ENCODE measurements at places on chromosomes 2 and 18.

- no peak for DNase-seq
Measured at GRCh38 chr18:45245091-45245511, 370.2 kb upstream of the SLC14A2 start.

GRCh38 chr2:14952400-14952963 lies 320.0 kb downstream of the LRATD1 start:
- no peak for DNase-seq

DNA sequence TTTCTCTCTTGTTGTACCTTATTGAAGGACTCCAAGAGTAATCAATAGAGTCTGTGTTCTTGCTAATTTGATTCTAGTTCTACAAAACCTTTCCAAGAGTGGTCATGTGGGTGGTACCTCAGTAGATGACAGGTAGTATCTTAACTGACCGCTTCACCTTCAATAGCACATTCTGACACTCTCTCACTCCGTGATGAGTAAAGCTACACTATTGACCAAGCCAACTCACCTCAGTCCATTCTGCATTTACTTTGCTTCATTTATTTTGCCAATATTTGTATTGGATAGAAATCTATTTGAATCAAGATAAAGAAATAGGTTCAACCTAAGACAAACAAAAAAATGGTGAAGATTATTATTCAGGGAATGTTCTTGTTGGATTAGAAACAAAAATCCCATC lies 1869.6 kb upstream of the CELF4 start:
- DNase-seq: no peak

GRCh38 chr2:17148407-17149145 lies 369.7 kb downstream of the RAD51AP2 start:
- DNase-seq: peak; percentile 3

DNA sequence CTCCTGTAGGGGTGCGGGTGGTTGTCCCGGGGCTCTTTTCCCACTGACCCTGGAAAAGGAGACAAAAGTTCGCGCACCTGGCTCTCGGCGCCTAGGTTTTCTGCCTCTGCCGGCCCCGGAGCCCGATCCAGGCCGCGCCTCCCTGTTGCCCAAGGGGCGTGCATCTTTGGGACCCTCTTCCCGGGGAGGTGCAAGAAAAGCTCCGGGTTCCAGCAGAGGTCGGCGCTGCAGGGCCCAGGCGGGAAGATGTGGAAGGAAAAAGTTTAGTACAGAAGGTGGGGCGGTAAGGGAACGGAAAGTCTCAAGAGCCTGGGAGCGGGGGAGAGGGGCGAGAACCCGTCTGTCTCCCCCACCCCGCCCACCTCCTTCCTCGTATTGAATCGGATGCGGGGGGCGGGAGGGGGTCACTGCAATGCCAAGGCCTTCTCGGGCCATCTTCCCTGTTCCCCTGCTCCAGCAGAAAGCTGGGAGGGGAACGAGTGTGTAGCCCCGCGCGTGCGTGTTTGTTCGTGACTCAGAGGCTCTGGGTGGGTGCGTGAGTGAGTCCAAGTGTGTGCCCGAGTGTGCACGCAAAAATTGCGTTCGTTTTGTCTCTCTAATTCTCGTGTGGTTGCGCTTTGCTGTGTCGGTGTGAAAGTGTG lies 6.3 kb upstream of the EN1 start:
- DNase-seq: no peak

- DNase-seq: no peak
Measured at GRCh38 chr18:58064406-58064998, 20.5 kb downstream of the NEDD4L start.

GRCh38 chr2:151289972-151290866 lies 751 bp upstream of the NMI start:
- DNase-seq: no peak

GRCh38 chr2:119383410-119384140 lies 16.8 kb downstream of the DBI start:
- DNase-seq: peak; percentile 1

GRCh38 chr18:36595046-36595817 lies 233.6 kb downstream of the TPGS2 start:
- no peak for DNase-seq

DNA sequence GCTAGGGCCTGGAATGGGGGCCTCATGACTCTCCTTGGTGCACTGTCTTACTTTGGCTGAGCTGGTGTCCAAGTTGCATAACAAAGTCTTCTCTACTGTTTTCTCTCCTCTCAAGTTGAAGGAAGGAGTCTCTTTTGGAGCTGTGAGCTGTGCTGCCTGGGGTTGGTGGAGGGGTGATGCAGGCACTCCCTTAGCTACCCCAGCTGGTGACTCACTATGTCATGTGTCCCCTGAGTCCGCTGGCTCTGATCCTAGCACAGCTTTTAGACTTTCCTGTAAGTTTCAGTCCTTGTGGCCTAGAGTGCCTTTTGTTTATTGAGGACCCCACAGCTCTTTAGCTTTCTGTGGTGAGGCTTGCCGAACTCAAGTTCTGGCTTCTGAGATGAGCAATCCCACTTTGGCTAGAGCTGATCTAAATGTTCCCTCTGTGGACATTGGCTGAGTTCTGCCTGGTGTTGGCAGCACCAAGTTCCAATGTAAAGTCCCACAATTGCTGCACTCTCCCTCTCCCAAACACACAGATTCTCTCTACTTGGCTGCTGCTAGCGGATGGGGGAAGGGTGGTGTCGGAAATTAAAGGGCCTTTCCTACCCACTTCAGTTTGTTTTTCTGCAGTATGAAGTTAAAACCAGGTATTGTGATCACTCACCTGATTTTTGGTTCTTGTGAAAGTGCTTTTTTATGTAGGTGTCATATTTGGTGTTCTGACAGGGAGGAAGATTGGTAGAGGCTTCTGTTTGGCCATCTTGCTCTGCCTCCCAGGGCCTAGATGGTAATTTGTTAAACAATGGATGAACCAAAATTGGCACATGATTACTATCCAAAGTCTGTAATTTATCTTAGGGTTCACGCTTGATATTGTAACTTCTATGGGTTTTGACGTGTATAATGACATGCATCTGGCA lies 83.2 kb downstream of the COMMD1 start:
- no peak for DNase-seq

DNA sequence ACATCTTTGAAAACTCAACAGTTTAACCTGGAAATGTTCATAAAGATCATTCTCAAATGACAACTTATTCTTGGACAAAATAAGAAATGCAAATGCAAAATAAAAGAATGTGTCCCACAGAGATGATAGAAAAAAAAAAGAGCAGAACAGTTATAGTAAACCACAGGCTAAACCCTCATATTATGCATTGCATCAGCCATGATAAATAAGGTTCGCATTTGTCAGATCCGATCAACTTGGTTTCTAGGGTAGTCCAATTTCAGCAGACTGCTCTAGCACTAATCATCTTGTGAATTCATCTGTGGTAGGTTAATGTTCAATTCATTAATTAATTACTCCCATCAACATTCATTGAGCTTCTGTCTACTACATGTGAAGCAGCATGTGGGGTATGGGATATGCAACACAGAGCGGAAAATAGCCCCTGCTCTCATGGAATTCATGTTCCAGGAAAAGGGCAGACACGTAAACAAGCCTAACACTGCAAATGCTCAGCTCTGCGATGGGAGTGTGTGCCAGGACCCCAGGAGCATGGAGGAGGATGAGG lies 316.2 kb upstream of the REV1 start:
- DNase-seq: no peak

DNA sequence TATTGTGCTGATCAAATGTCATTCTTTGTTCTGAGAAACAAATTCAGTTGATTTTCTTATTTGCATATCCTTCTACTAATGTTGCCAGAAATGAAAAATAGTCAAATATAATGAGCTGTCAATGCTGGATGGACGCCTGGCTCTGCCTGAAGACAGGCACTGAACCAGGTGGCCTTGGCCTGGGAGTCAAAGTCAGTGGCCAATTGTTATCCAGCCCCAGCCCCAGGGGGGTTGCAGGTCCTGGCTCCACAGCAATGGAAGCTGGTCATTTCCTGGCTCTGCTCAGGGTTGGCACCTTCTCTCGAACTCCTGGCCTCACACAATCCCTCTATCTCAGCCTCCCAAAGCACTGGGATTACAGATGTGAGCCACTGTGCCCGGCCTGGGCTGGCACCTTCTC lies 176.8 kb upstream of the GLI2 start:
- no peak for DNase-seq

- DNase-seq: no peak
Measured at GRCh38 chr2:64655873-64656272, 2.2 kb upstream of the SERTAD2 start.

DNA sequence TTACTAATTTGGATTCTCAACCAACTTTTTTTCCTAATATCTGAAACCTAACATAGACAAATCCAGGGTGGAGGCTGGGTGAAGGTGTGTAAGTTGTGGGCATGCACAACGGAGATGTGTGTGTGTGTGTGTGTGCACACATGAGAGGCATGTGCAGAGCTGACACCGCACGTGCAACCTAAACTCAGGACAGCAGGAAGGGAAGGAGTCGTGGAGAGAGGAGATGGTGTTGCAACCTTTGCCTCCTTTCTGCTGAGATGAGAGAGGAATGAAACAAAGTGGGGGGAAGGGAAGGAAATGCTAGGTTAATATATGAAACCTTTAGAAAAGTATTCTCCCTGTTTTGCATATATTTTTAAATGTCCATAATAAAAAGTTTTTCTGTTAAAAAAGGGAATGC lies 64.7 kb downstream of the KCTD1 start:
- no peak for DNase-seq

DNA sequence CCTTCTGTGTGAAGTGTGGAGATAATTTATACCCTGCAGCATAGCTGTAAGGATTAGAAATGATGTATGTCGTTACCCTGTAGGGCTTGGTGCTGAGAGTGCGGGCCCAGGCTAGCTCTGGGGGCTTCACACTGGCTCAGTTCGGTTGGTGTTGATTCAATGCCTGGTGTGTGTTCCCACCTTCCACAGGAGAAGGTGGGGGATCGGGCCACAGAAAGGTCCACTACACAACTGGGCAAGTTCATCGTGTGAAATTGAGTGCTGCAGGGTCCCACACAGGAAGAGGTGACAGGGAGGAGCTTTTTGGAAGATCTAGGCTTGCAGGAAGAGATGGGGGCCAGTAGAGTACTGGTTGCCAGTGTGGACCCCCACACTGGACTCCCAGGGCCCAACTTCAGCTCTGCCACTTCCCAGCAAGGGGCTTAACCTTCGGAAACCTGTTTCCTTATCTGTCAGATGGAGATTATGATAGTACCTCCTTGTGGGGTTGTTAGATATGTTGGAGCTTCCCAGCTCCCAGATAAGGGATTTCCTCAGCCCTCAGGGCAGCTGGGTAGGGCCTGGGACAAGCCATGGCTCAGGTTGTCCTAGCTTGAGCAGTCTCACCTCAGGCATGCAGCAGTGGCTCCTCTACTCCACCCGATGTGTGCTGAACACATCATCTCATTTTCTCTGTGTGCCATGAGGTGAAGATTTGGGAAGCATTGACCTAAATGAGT lies 71.5 kb downstream of the TMEM247 start:
- no peak for DNase-seq

GRCh38 chr2:129747500-129748125 lies 231.9 kb upstream of the RAB6C start:
- no peak for DNase-seq

DNA sequence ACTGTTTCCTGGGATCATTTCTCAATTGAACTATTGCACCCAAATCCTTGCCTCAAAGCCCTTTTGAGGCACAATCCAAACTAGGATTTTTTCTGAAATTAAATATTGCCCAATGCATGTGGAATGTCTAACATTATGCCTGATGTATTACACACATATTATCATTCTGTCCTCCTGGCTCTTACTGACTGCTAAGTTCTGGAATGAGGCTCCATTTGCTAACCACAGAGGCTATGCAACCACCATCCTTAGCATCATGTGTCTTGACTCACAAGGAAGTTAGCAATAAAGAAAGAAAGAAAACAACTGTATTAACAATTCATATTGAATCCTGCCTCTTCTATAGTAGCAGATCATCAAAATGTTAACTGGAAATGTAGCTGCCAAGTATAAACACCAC lies 1142.7 kb downstream of the CNTNAP5 start:
- no peak for DNase-seq

DNA sequence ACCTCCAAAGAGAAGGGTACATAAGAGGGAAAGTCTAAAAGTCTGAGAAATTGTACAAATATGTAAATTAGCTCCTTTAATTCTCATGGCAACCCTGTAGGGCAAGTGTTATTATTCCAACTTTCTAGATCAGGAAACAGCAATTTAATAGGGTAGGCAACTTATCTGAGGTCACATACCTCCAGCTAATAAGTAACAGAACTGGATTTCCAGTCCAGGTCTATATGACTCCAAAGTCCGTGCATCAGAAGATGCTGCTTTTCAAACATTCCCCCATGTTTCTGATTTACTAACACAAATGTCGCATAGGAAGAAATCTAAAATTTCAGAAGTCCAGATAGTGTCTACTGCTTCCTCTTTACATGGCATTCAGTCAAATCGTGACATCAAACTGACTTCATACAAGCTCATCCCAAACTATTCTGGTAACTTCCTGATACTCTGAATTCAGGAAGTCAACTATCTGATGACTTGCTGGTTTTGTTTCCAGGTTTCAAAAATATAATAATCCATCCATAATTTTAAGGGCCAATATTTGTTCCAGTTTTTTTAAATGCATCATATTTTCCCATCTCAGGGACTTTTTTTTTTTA lies 419.3 kb upstream of the ACVR2A start:
- no peak for DNase-seq

- DNase-seq: no peak
Measured at GRCh38 chr2:158031371-158031770, 70.3 kb upstream of the UPP2 start.

GRCh38 chr2:206323486-206323885 lies 49.0 kb downstream of the ZDBF2 start:
- DNase-seq: no peak
